Activated naive CD4-positive, alpha-beta T cell treated with anti-CD3 and anti-CD28 coated beads, Interleukin-2, amount 50 U/mL, for 72 hours (primary cell): ENCODE measurements at places on chromosomes 16 and 17.

- no peak for DNase-seq
These were observed 57.2 kb upstream of the SEC14L1 start for GRCh38 chr17:77083531-77083930.

GRCh38 chr17:46984341-46984740 is 5.3 kb upstream of the RPRML start:
- DNase-seq = no peak

DNA sequence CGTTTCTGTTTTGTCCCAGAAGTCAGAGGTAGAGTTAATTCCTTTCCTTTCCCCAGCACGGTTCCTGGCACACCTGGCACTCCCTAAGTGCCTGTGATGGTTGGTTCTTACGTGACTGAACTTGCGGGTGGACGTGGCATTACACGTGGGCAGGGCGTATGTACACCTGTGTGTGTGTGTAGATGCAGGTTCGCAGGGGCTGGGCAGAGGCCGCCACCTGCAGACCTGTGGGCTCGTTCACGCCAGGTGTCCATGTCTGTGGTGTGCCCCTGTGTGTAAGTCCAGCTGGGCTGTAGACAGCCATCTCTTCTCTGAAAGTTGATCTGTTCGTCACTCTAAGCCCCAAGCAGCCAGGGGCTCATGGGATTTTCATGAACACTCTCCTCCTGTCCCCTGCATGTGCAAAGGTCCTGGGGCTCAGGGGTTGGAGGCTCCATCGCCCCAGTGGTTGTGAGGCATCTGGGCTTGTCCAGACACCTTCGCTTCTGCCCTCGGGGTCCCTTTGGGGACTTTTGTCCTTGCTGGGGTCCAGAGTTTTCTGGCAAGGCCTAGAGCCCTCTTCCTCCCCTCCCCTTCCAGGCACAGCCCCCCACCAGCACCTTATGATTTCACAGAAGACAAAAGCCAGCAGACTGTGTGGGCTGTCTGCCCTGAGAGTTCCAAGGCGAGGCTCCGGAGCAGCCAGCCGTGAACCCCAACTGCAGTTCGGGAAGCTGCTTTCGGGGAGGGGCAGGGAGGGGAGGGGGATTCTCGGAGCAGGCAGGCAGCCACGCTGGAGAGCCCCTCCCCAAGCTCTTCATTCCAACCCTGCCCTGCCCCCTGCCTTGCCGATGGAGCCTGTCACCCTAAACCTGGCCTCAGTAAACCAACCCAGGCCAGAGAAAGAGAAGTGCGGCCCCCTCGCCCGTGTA is 5.4 kb upstream of the FSCN2 start:
- no peak for DNase-seq

DNA sequence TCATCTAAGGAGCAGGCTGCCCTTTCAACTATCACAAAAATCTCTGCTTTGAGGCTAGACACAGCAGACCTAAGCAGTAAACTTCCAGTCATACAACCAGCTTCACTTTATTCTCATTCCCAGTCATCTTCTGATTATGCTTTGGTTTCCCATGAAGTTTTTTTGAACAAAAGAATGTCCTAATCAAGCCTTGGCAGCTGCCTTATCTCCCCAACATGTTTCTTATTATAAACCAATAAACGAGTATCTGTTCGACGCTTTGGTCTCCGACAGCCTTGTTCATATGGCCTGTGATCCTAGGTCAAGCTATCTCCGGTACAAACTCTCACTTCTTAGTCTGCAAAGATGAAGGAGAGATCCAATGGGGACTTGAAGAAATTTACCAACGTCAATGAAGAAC is 47.4 kb upstream of the CDYL2 start:
- DNase-seq = no peak

- no peak for DNase-seq
These were observed 22.1 kb downstream of the MPRIP start for GRCh38 chr17:17064322-17064721.

DNA sequence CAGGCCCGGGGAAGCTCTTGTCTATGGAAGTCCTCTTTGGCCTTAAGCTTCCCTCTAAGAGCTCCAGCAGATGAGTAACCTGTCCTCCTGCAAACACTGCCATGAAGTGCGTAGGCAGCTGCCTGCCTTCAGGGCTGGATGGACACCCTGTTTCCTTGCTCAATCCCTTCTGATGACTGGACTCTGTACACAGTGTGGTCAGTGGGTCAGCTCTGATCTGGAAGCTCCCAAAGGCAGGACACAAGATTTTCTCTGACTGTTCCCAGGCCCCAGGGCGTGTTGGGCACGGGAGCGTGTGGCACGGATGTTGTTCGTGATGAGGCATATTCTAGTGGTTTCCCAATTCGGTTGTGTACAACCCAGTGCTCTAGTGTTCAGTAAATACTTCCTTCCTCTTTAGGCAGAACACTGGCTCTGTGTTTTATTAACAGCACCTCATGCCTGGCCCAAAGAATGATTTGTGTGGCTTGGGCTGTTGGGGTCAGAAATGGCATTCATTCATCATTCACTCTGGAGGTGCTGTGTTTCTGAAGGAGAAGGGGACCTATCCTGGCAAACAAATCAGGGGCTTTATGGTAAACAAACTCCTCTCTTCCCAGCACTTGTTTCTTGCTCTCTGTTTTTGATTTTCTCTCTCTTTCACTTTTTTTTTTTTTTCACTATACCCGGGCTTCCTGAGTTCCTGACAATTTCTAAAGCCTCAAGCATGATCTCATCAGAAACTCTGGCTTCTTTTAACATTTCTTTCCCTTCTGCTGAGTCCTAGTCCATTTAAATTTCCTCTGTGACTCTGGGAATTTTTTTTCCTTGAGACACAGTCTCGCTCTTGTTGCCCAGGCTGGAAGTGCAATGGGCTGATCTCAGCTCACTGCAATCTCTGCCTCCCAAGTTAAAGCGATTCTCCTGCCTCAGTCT is 12.0 kb upstream of the RNF157 start:
- DNase-seq = peak; percentile 55

GRCh38 chr16:89000207-89000959 is 23.4 kb upstream of the CBFA2T3 start:
- no peak for DNase-seq

- no peak for DNase-seq
These were observed 25.4 kb downstream of the MXRA7 start for GRCh38 chr17:76685366-76685765.

- no peak for DNase-seq
These were observed 22.1 kb downstream of the RABEP2 start for GRCh38 chr16:28902909-28903308.

DNA sequence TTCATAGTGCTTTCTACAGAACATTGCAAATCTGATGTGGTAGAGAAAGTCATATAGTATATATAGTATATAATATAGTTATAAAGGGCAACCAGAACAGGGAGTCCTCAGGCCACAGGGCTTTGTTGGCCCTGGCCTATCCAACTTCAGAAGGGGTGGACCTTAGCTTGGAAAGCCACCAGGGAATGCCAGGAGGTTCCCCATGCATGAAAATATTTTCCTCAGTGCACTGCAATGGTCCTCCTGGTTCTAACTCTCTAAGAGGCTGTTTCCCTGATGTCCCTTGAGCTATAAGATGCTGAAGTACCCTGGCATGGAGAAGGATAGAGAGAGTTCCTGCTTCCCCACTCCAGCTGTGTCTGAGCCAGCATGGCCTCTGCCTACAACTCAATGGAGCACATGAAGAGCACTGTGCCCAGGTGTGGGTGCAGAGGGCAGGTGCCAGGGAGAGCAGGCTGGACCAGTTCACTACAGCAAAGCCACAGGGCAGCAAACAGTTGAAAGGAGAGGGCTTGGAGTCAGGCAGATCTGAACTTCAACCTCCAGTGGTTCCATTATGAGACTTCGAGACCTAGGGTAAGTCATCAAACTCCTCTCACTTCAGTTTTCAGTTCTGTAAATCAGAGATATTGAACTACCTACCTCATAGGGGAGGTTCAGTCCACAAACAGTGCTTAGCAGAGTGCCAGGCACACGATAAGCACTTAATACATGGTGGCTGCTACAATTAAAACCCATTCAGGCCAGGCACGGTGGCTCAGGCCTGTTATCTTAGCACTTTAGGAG is 183.1 kb downstream of the SALL1 start:
- DNase-seq = no peak

DNA sequence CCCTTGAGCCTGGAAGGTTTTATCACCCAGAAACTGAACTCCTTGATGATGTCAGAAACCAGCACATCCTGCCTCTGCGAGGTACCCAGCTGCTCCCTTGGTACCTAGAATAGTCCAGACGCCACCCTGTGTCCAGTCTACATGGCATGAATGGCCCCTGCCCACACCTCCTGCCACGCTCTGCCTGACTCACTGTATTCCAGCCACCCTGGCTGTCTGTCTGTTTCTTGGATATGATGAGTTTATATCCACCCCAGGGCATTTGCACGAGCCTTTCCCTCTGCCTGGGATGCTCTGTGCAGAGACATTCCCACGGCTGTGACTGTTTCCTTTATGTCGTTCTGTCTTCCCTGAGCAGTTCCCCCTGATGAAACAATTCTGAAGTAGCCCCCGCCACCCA is 68.7 kb downstream of the CRISPLD2 start:
- DNase-seq = no peak
